ENCODE measurements at places on chromosomes 12 and 14.

- DNase-seq: no peak
These were observed 237.6 kb downstream of the ATXN7L3B start for GRCh38 chr12:74775276-74775675.

- no peak for DNase-seq
These were observed 53.0 kb downstream of the SAV1 start for GRCh38 chr14:50615056-50615455.

DNA sequence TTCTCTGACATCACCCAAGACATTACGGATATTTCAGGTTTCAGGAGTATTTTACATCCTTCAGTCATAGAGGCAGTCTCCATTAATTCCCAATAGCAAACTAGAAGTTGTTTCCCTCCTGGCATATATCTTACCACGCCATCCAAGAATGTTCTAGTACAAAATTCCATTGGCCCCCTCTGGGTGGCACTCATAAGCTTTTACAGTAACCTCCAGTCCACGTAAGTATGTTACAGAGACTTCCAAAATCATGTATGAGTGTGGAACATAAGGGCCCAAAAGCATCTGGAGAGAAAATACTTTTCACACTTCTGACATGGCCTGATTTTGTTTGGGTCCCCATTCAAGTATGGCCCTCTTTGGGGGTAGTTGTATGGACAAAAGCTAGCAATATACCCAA lies 58.1 kb upstream of the DHRS4 start:
- DNase-seq: no peak

DNA sequence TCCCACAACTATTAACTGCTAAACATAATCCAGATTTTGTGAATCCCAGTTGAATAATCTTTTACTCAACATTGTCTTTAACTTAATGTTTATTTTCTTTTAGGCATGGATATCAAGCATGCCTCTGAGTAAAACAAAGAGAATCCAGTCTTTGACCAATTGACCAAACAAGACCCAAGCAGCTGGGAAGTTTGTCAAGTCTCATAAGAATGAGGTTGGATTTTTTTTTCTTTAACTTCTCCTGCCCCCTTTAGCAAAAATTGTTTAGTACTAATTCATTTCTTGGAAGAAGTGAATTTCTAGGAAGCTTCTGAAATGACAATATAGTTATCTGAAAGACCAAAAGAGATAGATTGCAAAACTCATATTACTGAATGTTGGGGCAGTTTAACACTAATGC lies 89.9 kb downstream of the OTOGL start:
- DNase-seq: no peak

GRCh38 chr12:105888696-105889095 lies 250.1 kb downstream of the NUAK1 start:
- no peak for DNase-seq

- DNase-seq: no peak
These were observed 19.8 kb upstream of the BTBD6 start for GRCh38 chr14:105228562-105228961.

Measured in right lung (tissue), 10 donors.